Psoas muscle (tissue), 8 donors: ENCODE measurements at places on chromosomes 6 and 20. TPM values are rescaled to one million over a fixed set of nuclear protein-coding genes. Genes with fewer than 3 reads are reported as not detected.

Gene RAB32
- 3.8 TPM for total RNA-seq

Gene ADTRP
- total RNA-seq: not detected

Gene SSTR4
- total RNA-seq: not detected

Gene LY6G6C
- not detected for total RNA-seq

Gene ENPP3
- not detected for total RNA-seq

Gene OPN5
- not detected for total RNA-seq
